SJCRH30 (cell line): ENCODE measurements at places on chromosomes 16 and 17. TPM values are rescaled to one million over a fixed set of nuclear protein-coding genes. Genes with fewer than 3 reads are reported as not detected.

Gene FOXK2
- 87.6 and 95.0 TPM in 2 replicates for total RNA-seq

Gene KRTAP17-1
- not detected in 2 replicates for total RNA-seq

Gene WNK4
- 0.18 and 0.32 TPM in 2 replicates for total RNA-seq

Gene KRTAP9-4
- total RNA-seq, result 0.10 TPM in 1 of 2 replicates, not detected in the other

Gene TLCD3B
- total RNA-seq, result 0.49 and 0.58 TPM in 2 replicates

Gene CDIP1
- total RNA-seq, result 28.6 and 31.0 TPM in 2 replicates

Gene KRT34
- 0.08 TPM in 1 of 2 replicates, not detected in the other for total RNA-seq

Gene NPIPB9
- 1.1 TPM in 1 of 2 replicates, not detected in the other for total RNA-seq

Gene TMEM235
- total RNA-seq, result 0.10 TPM in 1 of 2 replicates, not detected in the other

Gene RGS9
- total RNA-seq, result 2.9 and 3.1 TPM in 2 replicates
